ENCODE measurements at places on chromosomes 1 and 21. TPM values are rescaled to one million over a fixed set of nuclear protein-coding genes. Genes with fewer than 3 reads are reported as not detected.

Gene CTXND2
- total RNA-seq, result 0.46 TPM

Gene CD34
- 1.00 TPM for total RNA-seq

Gene KRTAP7-1
- total RNA-seq, result not detected

Gene CD5L
- total RNA-seq, result not detected

Gene MYOC
- not detected for total RNA-seq

Gene PRDM16
- 0.88 TPM for total RNA-seq

Gene GRIK1
- 3.0 TPM for total RNA-seq

Gene CFAP141
- not detected for total RNA-seq

Gene REN
- total RNA-seq, result 0.16 TPM

Gene PTGS2
- total RNA-seq, result 1.9 TPM

Gene EXOSC10
- total RNA-seq, result 58.6 TPM

Gene PLA2G2A
- total RNA-seq, result 1.0 TPM

All from motor neuron (in vitro differentiated cells).